Cerebellum (tissue), 4 donors: ENCODE measurements at places on chromosomes 7 and 10.

GRCh38 chr7:114916261-114916892 lies 5.5 kb upstream of the MDFIC start:
- no peak for DNase-seq

- no peak for DNase-seq
Observed at GRCh38 chr7:778271-778967, 51.3 kb upstream of the PRKAR1B start.

DNA sequence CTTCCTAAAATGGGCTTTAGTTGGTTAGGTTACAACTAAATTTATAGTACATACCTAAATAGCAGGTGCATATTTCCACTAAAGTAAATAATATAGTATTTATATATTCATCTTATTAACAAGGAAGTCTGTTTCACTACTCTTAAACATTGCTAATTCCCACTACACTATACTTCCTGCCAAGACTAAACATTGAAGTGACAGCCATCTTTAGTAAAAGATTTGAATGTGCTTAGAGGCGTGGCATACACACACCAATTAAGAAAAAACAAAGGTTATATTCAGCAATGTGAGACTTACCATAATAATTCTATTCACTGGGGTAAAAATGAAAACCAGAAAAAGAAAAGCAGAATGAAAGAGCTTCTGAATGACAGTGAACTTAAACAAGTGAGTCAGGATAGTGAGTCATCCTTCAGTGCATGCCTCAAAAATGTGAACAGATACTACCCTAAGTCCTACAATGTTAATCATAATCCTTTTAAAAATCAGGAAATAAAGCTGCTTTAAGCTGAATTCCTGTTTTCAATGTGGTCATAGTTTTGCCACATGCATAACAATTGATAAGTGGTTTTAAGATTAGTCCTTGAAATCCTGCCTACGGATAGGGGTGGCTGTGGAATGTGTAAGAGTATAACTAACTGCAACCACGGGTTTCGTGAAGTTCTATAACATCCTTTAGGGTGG lies 59.4 kb downstream of the USP6NL start:
- DNase-seq = no peak

GRCh38 chr7:122303531-122304318 lies 825 bp downstream of the FEZF1 start:
- DNase-seq = no peak

- DNase-seq = no peak
Observed at GRCh38 chr10:5484205-5484604, 15.2 kb downstream of the CALML5 start.

GRCh38 chr10:70188768-70189167 lies 18.5 kb upstream of the SAR1A start:
- no peak for DNase-seq

- no peak for DNase-seq
Observed at GRCh38 chr7:4762121-4763055, 13.0 kb upstream of the AP5Z1 start.

GRCh38 chr10:116059320-116059719 lies 213.7 kb downstream of the GFRA1 start:
- DNase-seq = no peak

DNA sequence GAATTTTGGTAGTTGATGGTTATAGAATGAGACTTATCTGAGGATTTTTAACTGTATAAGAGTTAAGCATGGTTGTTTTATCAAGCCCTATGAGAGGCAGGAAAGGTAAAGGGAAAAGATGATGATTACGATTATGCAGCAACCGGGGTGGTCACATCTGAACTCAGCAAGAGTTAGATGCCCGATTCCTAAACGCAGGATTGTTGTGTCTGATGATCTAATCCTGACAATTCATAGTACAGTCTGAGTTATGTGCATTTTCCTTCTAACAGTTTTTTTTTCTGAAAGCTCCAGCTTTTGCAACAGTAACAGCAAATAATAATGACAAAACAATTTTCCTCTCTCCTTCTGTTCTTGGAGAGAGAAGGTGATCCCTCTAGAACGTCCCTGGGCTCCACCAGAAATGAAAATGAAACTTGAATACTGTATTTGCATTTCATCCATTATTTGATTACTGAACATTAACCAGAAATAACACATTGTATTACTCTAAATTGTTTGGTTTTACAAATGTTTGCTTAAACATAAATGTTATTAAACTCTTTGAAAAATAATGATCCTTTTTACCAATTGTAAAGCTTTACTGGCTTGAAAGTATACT lies 176.5 kb upstream of the CCDC6 start:
- no peak for DNase-seq

GRCh38 chr10:45144326-45145070 lies 143.8 kb downstream of the ZNF22 start:
- DNase-seq = no peak

DNA sequence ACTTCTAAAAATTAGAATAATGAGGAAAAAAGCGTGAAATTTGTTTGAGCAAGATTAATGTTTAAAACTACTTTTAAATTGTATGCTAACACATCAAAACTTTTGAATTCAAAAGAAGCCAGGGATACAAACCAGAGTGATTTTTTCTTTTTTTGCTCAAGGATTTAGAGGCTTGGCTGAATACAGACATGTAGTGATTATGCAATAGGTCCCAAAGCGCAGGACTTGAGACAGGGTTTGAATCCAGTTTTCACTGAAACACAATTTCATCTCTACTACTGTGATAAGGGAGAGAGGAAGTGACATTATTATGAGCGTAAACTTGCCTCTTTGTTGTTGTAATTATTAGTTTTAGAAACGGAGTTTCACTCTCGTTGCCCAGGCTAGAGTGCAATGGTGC lies 207.3 kb downstream of the ZNF33B start:
- no peak for DNase-seq

DNA sequence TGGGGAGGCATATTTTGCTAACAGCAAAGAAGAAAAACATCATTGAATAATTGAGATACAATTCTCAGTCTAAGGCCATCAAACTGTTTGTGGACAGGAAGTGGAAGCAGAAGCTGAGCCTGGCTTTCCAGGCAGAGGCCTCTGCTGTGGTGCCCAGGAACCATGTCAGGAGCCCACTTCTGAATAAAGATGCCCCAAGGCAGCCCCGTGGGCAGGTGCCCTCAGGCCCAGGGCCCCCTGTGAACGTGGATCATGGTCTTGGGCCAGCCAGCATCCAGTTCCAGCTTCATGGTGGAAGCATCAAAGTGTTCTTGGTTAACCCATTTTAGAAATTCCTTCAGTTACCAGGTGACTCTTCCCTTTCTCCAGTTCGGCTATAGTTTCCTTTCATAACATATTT lies 346.8 kb downstream of the PTPRN2 start:
- no peak for DNase-seq

GRCh38 chr7:31894308-31894707 lies 175.9 kb downstream of the PDE1C start:
- DNase-seq = no peak

DNA sequence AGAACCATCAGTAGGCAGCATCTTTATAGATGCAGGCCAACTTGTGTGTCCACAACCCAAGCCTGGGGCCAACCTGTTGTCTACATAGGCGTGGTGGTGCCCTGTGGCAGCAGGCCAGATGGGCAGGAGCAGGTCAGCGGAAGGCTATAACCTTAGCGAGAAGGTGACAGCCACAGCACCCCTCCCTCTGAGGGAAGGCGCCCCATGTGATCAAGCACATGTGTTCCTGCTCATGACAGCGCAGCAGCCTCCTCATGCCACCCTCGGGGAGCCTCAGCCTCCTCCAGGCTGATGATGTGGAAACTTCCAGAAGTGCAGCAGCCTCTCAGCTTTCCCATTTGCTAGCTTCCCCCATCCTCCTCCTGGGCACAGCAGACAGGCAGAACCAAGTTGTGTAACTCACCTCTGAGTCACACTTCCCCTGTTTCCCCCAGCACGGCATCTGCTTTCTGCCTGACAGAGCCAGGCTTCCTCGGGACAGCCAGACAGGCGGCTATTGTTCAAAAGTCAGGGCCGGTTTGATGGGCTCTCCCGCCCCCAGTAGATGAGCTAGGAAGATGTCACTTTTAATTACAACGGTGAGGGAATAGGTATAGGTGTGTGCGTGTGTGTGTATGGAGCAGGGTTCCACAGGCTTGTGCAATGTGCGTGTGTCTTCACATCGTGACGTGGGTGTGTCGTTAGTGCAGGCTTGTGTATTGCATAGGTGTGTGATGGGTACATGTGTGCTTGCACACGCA lies 312.0 kb upstream of the ZMIZ1 start:
- no peak for DNase-seq

DNA sequence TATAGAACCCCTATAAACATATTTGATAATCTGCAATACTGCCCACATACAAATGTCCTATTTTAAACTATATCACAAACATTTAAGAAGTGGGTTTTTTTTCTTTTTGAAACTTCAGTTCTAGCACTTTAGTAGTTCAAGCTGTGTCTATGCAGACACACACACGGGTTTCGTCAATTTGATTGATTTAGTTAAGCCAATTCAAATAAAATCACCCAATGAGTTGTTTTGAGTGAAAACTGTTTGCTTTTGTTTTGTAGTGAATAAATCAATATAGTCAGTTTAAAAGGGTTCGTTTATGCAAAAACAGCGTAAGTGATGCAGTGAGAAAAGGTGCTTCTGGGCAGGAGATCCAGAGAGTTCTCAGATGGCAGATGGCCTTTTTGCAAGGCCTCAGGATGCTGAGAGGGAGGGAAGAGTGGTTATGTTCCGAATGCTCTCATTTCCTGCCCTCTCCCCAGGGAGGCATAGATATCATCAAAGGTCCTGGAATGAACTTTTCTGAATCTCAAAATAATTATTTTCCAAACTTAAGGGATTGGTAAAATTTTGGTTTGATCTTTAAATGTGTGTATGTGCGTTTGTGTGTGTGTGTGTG lies 102.7 kb downstream of the AGMO start:
- DNase-seq = no peak

DNA sequence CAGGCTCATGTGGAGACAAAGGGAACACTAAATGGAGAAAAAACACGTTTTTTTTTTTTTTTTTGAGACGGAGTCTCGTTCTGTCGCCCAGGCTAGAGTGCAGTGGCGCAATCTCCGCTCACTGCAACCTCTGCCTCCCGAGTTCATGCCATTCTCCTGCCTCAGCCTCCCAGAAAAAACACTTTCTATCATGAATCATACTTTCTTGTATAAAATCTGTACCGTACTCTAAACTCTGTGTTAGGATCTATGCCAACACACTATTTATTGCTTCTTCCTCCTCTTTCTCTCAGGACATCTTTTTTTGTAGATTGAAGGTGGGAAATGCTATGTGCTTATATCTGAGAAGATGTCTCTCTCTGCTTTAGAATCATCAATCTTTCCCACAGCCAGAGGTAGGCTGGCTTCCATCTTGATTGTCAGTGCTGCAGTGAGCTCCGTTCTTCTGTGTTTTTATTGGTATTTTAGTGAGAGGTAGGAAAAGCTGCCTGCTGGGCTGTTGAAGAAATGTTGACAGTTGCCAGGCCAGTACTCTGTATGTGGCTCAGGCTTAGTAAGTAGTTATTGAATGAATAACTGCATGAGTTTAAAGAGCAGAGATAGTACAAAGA lies 101.1 kb downstream of the GPR85 start:
- DNase-seq = no peak

GRCh38 chr10:114077815-114078219 lies 34.2 kb downstream of the ADRB1 start:
- DNase-seq = no peak

DNA sequence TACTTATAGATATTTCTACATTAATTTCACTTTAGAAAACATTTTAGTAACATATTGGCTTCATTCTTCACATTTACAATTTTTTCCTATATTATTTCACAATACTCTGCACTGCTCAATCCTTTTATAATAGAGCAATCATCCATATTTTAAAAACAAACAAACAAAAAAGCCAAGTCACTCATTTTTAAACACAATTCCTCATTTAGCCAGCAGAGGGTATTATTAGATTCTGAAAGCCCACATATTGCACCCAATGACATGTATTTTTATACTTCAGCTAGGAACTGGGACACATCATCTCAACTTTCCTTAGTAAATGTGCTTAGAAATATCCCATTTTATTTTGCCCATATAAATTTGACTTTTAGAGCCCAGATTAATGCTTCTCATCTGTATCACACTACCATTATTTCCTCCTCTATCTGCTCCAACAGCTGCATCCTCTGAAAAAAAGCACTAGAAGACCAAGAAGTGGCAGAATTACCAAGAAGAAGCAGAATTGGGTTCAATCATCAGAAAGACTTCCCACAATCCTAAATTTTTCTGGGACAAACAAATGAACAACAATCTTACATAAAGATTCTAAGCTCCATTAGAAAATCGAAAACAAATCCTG lies 29.5 kb downstream of the CTNNA3 start:
- peak; percentile 32 for DNase-seq

DNA sequence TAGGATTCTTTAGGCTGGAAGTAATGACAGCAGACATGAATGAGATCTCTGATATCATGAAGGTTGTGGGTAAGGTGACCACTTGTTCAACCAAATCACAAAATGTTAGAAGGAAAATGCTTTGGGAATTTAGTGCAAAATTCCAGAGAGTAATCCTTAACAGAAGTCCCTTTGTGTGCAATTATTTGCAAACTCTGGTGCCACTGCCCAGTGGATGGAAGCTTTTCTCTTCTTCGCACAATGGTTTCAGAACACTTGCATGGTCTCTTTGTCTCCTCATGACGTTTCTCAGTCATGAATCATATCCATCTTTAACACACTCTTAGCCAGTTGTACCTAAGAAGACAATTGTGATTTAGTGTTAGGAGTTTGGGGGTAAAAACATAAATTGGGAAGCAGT lies 570.4 kb upstream of the ANKRD30A start:
- no peak for DNase-seq

DNA sequence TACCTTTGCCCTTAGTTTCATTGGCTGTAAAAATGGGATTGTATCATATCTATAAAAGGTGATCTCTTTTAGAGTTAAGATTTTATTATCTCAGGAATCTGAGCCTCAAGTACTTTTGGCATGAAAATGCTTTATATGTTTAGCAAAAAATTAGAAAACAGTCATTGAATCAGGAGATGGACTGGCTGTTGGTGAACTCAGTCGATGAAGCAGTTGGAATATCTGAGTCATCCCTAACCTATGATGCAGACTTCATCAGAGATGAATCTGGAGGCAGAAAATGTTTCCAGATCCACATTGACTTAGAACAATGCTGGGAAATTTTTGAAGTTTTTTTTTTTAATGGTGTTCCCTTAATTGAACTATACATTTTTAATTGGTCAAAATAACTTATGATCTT lies 228.5 kb downstream of the SLC25A13 start:
- no peak for DNase-seq

- DNase-seq = no peak
Observed at GRCh38 chr7:98222533-98223195, 11.4 kb downstream of the BHLHA15 start.

- DNase-seq = peak; percentile 13
Observed at GRCh38 chr7:101538596-101539459, 90.3 kb downstream of the MYL10 start.

GRCh38 chr7:131945957-131946544 lies 389.6 kb upstream of the PODXL start:
- DNase-seq = no peak

DNA sequence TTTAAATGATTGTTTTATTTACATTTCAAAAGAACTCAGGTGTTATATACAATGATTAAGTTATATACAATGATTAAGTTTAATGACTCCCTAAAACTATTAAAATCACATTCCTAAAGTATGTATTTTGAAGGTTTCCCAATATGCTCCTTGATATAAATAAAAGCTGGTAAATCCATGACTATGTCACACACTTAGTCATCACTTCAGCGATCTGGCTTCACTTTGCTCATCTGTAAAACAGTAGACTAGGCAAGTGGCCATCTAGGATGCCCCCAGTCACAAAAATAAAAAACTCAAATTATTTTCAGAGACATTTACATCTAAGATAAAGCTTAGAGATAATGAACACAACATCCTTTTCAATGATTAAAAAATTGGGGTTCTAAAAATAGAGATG lies 10.8 kb downstream of the ICA1 start:
- DNase-seq = no peak

- DNase-seq = no peak
Observed at GRCh38 chr10:93336678-93337077, 145.5 kb downstream of the MYOF start.
